ENCODE measurements at places on chromosomes 4 and X.

GRCh38 chrX:114017086-114017485, 566.8 kb upstream of the HTR2C start:
- no peak for DNase-seq

DNA sequence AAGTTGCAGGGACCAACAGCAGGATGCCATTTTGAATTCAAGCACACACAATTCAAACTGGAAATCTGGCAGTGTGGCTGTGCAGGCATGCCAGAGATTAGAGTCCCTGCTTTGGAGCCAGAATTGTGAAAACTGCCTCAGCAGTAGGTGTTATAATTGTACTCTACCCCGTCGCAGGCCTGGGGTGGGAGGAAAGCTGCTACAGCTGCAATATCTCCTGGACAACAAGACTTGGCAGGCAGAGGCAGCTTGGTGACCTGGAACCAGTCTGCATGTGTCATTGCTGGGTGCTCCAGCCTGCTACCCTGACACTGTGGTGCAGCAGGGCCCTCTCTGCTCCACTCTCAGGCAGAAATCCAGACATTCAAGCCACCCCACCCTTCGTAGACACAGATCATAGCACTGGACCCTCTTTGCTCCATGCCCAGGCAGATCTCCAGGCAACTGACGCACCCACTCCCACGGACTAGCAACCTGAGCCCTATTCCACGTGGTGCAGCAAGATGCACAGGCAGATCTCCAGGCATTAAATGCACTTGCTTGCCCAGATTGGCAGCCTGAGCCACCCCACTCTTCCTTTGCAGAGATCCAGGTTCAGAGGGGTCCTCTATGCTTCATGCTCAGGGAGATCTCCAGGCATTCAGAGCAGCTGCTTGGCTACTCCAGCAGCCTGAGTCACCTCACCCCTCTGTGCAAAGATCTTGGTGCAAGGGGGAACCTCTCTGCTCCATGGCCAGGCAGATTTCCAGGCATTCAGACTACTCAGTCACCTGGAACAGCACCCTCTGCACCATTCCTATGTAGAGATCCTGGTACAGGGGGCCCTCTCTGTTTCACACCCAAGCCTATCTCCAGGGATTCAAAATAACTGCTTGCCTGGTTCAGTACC, 140.5 kb downstream of the LRBA start:
- no peak for DNase-seq

DNA sequence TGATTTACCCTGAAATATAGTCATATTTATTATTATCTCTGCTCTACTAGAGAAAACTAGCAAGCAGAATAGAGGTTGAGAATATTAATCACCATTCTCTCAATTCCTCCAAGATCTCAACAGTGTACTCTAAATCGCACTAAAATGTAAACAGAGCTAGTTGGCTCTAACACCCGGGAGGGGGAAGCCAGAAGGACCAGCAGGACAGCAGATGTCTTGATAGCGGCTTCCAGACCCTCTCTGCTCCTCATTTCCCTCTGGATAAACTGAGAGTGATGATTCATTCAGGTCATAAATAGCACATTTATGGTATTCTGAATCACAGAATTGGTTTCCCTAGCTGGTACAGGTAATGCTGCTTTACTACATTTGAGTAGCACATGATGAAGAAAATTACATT, 82.5 kb downstream of the TBC1D9 start:
- DNase-seq: no peak

- DNase-seq: no peak
Measured at GRCh38 chr4:53592686-53593501, 1.6 kb upstream of the LNX1 start.

DNA sequence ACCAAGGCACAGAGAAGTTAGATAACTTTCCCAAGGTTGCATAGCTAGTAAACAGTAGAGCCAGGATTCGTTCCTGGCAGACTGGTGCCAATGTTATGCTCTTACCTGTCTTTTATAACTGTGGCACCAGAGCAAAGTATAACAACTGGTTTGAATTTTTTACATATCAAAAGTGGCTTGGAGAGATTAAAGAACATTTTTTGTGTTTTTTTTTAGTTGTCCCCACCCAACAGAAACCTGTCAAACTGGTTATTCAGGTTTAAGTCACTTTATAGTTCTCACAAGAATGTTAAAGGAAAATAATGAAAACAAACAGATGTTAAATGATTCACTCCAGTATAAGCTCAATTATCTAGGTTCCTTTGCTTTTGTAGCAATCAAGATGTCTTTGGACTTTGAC, 15.6 kb upstream of the FAM47E start:
- DNase-seq: no peak

Data from SW 1271 (cell line).